ENCODE measurements at places on chromosomes 1 and 21. TPM values are rescaled to one million over a fixed set of nuclear protein-coding genes. Genes with fewer than 3 reads are reported as not detected.

The KRTAP20-3 gene
- not detected for total RNA-seq

The CD1B gene
- total RNA-seq, result not detected

The FCRL1 gene
- not detected for total RNA-seq

The KCNE2 gene
- 0.59 TPM for total RNA-seq

The OPRD1 gene
- 0.75 TPM for total RNA-seq

The ZMYND12 gene
- 1.1 TPM for total RNA-seq

The RBM34 gene
- total RNA-seq, result 105 TPM

The LEFTY1 gene
- 76.0 TPM for total RNA-seq

The RSPO1 gene
- total RNA-seq, result 0.19 TPM

The GNL2 gene
- total RNA-seq, result 70.7 TPM

The SPATA45 gene
- not detected for total RNA-seq

The PYHIN1 gene
- total RNA-seq, result not detected

The ZNF326 gene
- 36.4 TPM for total RNA-seq

The TAS1R1 gene
- total RNA-seq, result 0.51 TPM

The PRRX1 gene
- total RNA-seq, result not detected

The ANGPTL7 gene
- not detected for total RNA-seq

The PTGS2 gene
- total RNA-seq, result 0.40 TPM

The C1QB gene
- total RNA-seq, result not detected

The BRDT gene
- total RNA-seq, result 3.4 TPM

The ARHGEF16 gene
- total RNA-seq, result 64.7 TPM

The SMCP gene
- total RNA-seq, result not detected

The FAM110D gene
- total RNA-seq, result 0.77 TPM

The KLHL21 gene
- total RNA-seq, result 10.9 TPM

The CCDC30 gene
- total RNA-seq, result 3.9 TPM

The BRINP2 gene
- not detected for total RNA-seq

The PCSK9 gene
- 60.0 TPM for total RNA-seq

The LENEP gene
- total RNA-seq, result 1.4 TPM

The TRABD2B gene
- 24.4 TPM for total RNA-seq

The CYB561D1 gene
- 4.3 TPM for total RNA-seq

The SERPINC1 gene
- total RNA-seq, result 0.47 TPM

The VWA1 gene
- total RNA-seq, result 12.7 TPM

The TSSK3 gene
- 6.4 TPM for total RNA-seq

The SLC6A17 gene
- 0.07 TPM for total RNA-seq
